ENCODE measurements at places on chromosomes 11 and 22.
A peak's percentile ranks its signal among the peaks of the same experiment; 100 is the strongest.

DNA sequence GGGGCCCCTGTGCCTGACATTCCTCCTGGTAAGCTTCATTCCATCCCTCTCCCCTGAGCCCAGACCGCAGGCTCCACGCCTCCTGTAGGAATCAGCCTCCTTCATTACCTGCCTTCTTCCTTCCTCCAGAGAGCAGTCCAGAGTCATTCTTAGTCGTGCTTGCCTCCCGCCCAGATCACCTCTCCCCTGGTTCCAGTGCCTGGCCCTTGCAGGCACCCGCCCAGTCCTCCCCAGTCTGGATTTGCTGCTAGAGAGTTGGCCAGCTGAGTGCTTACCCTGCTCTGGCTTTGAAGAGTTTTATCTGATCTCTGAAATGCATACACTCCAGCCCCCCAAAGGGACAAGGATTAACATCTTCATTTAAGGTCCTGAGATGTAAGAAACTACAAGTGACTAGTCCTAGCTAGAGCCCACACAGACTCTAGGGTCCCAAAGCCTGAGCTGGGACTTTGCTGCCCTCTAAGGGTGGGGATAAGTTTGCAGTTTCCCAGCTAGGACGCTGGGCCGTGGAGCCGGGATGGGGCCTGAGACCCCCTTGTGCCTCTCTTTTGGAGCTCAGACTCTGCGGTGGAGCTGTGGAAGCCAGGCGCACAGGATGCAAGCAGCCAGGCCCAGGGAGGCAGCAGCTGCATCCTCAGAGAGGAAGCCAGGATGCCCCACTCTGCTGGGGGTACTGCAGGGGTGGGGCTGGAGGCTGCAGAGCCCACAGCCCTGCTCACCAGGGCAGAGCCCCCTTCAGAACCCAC, 1.6 kb downstream of the NR1H3 start:
- peak; percentile 32 for DNase-seq

GRCh38 chr11:65439331-65440181, 17.0 kb downstream of the NEAT1 start:
- DNase-seq: no peak

DNA sequence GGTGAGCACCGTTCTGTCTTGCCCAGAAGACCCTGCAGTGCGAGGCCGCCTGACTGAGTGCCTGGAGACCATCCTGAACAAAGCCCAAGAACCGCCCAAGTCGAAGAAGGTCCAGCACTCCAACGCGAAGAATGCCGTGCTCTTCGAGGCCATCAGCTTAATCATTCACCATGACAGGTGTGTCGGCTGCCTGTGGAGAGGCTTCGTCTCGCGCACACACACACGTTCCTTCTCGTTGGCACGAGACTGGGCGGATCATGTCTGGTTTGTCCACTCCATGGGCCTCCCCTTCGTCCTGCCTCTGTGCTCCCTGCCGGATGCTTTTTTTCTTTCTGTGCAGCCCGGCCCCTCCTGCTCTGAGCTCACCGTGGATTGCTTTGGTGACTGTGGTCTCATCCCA, 51.1 kb downstream of the MUC6 start:
- DNase-seq: no peak

DNA sequence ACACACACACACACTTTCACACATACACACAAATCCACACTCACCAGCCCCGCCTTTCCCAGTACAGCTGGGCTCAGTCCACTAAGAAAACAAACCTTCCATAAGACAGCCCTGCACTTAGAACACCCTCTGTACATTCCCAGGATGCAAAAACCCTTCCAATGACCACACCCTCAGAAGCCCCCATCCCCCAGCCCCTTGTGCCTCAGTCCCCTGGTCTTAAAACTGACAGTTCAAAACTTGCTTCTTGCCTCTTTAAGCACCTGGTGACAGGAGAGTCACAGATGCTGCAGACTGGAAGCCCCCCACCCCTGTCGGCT, 23.0 kb downstream of the APLNR start:
- no peak for DNase-seq

GRCh38 chr22:46905415-46905814, 143.0 kb downstream of the TBC1D22A start:
- no peak for DNase-seq

All from CD4-positive, alpha-beta T cell treated with Interleukin-4 for 1 hour (primary cell).